Germinal center (tissue), 1 donor: ENCODE measurements at places on chromosomes 1 and 21.

GRCh38 chr1:200281201-200281835 lies 128.5 kb downstream of the ZNF281 start:
- no peak for DNase-seq

GRCh38 chr21:26840912-26841311 lies 4.3 kb downstream of the ADAMTS1 start:
- no peak for DNase-seq

DNA sequence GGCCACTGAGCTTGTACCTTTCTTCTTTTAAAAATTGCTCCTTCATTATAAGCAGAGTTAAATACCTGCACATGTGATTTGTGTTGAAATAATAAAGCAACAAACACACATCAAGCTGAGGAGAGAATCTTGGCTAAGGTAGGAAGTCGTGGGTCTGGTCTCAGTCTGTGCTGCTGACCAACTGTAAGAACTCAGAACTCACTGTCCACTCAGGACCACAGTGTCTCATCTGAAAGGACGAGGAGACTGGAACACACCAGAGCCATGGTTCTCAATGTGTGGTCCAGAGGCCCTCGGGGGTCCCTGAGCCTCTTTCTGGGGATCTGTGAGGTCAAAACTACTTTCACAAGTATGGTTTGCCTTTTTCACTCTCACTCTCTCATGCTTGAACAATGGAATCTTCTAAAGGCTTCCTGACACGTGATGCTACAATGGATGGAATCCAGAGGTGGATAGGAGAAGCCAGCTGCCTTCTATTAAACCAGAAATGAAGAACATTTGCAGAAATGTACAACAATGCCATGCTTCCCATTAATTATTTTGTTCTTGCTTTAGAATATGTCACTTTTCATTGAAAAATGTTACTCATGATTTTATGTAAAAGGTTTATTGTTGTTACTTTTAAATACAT lies 17.3 kb upstream of the ETS2 start:
- no peak for DNase-seq

- DNase-seq = no peak
Observed at GRCh38 chr1:229254910-229255541, 15.9 kb upstream of the RAB4A start.

DNA sequence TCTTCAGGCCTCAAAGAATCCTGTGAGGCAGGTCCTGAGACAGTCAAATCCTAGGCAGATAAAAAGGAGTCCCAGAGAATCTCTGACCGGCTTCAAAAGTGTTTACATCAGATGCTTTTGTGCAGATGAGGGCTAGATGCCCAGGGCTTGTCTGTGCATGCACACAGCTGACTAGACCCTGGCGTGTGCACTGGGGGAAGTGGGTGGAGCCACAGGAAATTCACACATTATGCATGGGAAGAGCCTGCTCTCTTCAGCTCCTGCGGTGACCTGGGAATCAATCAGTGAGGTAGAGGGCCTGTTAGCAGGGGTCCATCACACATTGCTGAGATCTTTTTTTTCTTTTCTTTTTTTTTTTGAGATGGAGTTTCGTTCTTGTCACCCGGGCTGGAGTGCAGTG lies 36.6 kb upstream of the NHLH2 start:
- no peak for DNase-seq

- no peak for DNase-seq
Observed at GRCh38 chr21:25381936-25382452, 225.3 kb downstream of the MRPL39 start.

GRCh38 chr1:11482198-11482597 lies 3.2 kb downstream of the DISP3 start:
- DNase-seq = no peak

DNA sequence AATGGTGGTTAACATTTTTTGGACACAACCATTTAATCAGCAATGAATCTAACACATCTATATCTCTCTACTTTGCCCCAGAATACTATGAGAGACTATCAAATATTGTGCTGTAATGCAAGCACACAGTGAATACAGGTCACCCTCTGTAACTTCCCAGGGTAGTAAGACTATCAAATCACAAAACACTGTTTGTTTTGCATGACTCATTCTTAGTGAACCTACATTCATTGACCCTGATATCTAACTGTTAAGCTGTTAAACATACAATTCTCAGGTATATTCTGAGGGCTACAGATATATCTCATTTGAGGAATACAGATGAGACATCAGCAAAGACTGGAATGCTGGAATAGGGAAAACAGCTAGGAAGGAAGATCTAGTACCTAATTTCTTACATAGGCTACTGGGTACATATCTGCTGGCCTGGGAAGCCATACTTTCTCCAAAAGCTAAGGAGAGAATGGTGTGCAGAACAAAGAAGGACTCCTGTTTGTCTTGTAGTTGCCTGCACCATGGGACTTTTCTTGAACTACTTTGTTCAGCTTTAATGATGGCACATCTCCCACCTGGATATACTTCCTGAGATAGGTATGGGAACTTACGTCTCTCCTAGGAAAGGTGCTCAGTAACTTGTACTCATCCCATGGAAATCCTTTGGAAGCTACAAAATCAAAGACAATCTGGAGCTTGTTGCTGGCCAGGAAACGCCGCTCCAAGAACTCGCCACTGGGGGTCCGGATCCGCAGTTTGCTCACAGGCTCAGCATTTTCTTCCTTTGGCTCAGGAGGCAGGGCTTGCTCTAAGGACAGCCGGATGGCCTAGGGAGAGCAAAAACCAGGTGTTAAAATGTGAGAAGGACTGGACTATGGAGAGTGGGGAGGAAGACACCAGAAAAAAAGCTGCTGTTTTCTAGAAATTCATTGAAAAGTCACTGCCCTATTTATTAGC lies 51.9 kb upstream of the DMRTA2 start:
- DNase-seq = no peak

GRCh38 chr1:91700332-91700731 lies 185.6 kb downstream of the TGFBR3 start:
- DNase-seq = no peak

GRCh38 chr1:204334455-204334854 lies 25.3 kb downstream of the PLEKHA6 start:
- no peak for DNase-seq

- no peak for DNase-seq
Observed at GRCh38 chr21:33254766-33255165, 11.4 kb upstream of the IL10RB start.

DNA sequence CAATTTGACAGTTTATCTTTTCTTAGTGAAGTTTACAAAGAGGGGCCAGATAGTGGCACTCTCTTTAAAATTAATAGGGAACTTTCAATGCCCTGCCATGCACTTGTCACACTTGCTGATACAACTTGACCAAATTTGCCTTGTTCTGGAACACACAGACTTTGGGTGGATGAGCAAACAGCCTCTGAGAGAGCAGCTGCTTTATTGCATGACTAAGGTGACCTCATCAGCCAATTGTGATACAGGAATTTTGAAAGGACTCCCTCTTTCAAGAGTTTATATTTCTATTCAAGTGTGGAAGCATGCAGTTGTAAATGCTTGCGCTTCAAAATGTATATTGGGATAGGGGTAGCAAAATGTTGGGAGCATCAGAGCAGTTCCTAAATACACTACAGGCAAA lies 2.1 kb upstream of the RGS1 start:
- DNase-seq = no peak

- DNase-seq = peak; percentile 42
Observed at GRCh38 chr1:5993556-5994491, 1.6 kb upstream of the NPHP4 start.

DNA sequence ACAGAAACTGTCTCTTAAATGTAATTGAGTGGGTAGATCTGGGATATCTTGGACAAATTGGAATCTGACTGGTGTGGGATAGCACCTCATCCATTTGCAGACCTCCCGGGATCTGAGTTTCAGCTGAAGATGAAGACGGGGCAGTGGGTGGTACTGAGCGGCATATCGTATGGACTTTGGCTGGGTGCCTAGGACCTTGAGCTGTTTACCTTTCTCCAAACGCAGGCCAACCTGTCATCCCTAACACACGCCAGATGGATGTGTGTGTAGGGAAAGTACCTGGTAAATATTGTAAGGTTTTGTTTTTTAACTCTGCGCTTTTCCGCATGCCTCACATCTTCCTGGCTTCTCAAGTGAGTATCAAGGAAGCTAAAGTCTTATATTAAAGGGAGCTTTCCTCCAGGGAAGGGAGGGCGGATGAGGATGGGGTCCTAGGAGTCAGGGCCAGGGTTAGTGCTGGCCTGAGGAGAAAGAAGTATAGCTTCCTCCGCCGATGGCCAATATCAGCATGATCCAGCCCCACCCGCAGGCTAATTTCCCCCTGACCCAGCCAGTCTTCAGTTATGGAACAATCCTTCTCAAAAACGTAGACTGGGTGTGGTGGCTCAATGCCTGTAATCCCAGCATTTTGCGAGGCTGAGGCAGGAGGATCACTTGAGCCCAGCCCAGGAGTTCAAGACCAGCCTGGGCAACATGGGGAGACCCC lies 26.2 kb downstream of the ATP8B2 start:
- peak; percentile 0 for DNase-seq

DNA sequence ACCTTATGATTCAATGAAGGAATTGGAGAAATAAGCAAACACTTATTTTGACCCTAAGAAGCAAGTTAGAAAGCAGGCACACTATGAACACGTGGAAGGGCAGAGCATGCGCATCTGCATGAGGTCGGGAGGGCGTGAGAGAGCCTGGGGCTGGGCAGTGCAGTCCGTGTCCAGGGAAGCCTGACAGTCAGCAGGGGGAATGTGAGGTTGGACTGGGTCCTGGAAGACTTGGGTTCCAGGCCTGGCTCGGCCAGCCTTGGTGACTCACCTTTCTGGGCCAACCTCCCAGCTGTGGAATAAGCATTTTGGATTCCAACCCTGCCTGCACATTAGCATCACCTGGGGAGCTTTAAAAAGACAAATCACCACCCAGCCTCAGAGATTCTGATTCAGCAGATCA lies 26.6 kb upstream of the LMX1A start:
- DNase-seq = no peak

GRCh38 chr1:226059709-226060108 lies 2.8 kb upstream of the H3-3A start:
- DNase-seq = no peak

GRCh38 chr1:111955755-111956154 lies 33.7 kb downstream of the KCND3 start:
- DNase-seq = no peak

GRCh38 chr1:150777544-150777943 lies 12.0 kb upstream of the CTSS start:
- no peak for DNase-seq

- DNase-seq = peak; percentile 44
Observed at GRCh38 chr1:154327466-154328317, 2.4 kb downstream of the ATP8B2 start.

DNA sequence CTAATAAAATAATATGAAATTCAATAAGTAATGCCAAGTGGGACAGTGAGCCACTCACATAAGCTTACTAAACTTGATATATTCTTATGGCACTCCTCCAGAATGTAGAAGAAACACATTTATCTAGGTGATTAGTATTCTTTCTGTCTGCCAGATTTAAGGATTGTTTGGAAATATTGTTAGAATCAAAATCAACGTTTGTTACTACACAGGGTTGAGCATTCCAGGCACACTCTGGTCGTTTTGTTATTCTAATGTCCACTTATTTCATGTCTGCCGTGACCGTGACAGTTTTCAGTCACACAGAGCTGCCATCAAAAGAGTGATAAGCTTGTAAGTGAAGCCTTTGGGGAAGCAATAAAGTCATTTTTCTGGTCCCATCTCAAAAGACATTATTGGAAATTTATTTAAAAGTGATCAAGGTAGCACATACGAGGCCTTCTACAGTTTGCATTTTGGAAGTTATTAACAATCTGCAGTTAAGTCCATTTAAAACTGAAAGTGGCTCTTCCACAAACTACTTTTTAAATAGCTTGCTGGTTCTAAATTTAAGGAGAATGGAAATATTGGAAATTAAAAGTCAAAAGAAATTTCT lies 38.0 kb downstream of the NFIA start:
- DNase-seq = no peak
